Activated CD8-positive, alpha-beta memory T cell treated with anti-CD3 and anti-CD28 coated beads, Interleukin-2, amount 50 U/mL, for 4 hours (primary cell): ENCODE measurements at places on chromosomes 2 and 18.
A peak's percentile ranks its signal among the peaks of the same experiment; 100 is the strongest.

DNA sequence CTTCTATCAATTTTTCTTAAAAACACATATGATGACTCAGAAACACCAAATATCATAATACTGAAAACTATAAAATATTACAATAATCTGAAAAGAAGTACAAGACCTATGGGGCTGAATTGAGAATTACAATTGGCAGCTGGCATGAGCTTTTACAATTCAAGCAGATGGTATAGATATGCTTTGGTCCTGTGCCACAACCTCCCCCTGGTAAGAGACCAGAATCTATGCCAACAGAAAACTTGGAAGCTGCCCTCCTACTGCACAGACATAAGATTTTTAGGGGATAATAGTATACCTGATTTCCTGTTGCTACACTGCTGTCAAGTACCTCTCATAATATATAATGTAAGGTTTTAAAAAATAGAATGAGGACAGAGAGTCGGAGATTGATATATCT lies 46.8 kb upstream of the CDH7 start:
- no peak for DNase-seq

GRCh38 chr2:66434679-66435548 lies at the start of gene MEIS1:
Gene MEIS1, plus strand, starts transcription at chr2:66435125. Its CDS starts 732 bp downstream, at chr2:66435857.
- no peak for DNase-seq

DNA sequence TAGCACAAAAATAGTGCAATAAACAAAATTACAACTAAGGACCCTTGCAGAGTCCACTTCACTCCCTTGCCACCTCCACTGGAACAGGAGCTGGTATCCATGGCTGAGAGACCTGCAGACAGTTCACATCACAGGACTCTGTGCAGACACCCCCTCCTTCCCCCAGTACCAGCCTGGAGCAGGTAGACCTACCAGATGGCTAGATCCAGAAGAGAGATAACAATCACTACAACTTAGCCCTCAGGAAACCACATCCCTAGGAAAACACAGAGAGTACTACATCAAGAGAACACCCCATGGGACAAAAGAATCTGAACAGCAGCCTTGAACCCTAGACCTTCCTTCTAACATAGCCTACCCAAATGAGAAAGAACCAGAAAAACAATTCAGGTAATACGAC lies 49.8 kb downstream of the FBXO15 start:
- DNase-seq, result no peak

DNA sequence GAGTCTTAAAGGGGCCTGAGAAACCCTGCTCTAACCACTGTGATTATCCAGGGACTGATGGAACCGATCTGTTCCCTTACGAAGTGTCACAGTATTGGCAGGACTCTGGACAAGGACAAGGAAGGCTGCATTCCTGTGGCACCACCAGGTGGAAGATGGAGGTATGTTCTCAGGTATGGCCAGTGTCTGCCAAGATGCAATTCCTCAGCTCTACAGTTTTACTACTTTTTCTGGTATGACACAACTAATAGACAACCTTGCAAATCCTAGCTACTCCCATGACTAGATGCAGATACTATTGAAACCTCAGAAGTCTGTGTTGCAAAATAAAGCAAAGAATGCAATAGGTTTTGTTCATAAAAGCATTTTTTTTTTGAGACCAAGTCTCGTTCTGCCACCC lies 14.6 kb downstream of the RAB31 start:
- DNase-seq, result no peak

DNA sequence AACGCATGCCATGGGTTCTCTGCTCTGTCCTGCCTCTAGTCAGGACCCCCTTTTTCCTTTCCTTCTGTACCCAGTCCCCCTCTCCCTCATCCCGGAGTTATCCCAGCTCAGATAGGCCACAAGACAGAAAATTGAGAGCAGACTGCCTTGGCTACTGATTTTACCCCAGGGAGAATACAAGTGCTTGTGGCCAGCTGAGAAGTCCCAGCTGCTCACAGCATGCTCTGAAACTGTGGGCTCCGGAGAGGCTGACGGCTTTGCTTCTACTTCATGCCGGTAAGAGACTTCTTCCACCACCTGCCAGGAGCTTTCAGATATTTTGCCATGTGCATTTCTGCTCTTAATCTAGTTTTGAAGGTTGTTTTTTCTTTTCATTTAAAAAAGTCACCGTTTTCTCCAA lies 20.0 kb upstream of the SIX2 start:
- no peak for DNase-seq

DNA sequence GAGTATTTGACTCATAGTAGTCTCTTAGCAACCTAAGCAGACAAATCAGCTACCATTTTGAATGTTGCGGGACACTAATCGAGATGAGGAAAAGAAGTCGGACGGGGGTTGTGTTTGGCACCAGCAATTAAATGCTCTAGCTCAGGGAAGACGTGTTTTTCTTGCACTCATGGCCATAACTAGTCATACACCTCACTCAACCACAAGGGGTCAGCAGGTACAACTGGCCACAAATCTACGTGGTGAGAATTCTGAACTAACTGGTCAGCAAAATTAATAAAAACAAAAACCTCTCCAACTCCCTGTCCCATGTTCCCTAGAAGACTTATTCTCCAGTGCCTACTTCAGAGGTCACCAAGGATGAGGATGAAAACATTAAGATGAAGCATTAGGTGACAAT lies 1467.8 kb downstream of the DPP10 start:
- DNase-seq, result no peak

- no peak for DNase-seq
Measured at GRCh38 chr2:217753460-217754200, 249.2 kb downstream of the TNS1 start.

- no peak for DNase-seq
Measured at GRCh38 chr2:85216927-85217326, 83.7 kb downstream of the TCF7L1 start.

GRCh38 chr2:170224692-170225294 lies 46.8 kb downstream of the MYO3B start:
- no peak for DNase-seq

DNA sequence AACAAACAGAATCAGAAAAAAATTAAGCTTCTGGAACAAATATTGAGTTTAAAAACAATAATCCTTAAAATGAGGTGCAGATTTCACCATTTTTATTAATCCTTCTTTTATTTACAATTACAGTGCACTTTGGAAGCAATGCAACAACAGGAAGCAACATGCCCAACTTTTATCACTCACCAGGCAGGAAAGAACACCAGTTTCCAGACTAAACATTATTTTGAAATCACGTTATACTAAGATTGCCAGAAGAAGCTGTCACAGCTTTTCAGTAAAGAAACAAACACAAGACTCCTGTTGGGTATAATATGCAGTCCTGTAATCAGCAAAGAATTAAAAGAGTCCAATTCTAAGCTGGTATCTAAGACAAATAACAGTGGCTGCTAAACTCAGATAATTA lies 137.9 kb upstream of the ZC3H15 start:
- no peak for DNase-seq

DNA sequence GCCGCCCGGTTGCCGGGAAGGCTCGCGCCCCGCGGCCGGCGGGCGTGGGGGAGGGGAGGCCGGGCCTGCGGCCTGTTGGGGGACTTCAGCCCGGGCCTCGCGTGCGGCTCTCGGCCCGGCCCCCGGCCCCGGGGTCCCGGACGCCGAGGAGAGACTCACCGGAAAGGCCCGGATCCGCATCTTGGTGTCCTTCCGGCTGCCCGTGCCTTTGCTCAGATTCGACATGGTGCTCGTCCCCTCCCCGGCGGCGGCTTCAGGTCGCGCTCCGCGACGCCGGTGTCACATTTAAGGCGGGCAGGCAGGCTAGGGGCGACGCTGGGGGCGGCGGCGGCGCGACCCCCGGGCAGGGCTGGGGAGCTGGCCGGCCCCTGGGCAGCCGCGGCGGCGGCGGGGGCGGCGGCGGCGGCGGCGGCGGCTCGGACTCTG lies 365 bp downstream of the CUL3 start:
- peak; percentile 59 for DNase-seq

GRCh38 chr2:121519732-121520640 lies 10.7 kb upstream of the RNU4ATAC start:
- DNase-seq, result no peak

GRCh38 chr2:46535360-46535759 lies 56.0 kb downstream of the TMEM247 start:
- DNase-seq, result no peak

GRCh38 chr2:7609974-7610373 lies 692.8 kb downstream of the RNF144A start:
- DNase-seq, result no peak

GRCh38 chr2:216584112-216584511 lies 49.1 kb upstream of the IGFBP2 start:
- no peak for DNase-seq
